ENCODE measurements at places on chromosomes 2 and 18. TPM values are rescaled to one million over a fixed set of nuclear protein-coding genes. Genes with fewer than 3 reads are reported as not detected.

The GALNT14 gene
- not detected for total RNA-seq

The PIEZO2 gene
- 5.4 TPM for total RNA-seq

The GKN2 gene
- not detected for total RNA-seq

DNA sequence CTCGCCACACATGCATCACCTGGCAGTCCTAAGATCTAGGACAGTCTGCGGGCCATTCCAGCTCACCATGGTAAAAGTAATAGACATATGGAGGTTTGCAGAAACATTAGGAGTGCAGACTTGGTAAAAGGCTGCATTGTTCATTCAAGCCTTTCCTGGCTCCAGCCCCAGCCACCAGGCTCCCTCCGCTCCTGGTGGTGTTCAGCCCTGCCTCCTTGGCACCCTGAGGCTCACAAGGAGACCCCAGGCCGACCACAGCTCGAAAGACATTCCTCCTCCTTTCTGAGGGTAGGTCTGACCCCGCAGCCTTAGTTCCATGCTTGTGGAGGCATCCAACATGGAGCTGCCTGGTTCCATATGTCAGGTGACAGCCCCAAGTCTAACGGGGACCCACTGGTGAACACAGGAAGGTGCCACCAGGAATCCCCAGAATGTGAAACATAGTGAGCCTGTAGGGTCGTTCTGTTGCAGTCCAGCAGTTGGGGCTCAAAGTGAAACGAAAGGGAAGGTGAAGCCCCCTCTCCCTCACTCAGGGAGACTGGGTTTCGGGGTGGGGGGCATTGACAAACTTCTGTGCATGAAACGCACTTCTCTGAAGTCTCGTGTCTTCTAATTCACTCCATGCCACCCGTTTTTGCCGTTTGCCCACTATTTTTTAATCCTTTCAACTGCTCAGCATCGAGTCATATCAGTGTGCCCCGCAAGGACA lies 5.0 kb upstream of the SP100 start:
- no peak for DNase-seq

GRCh38 chr2:59484673-59485072 lies 1068.8 kb downstream of the BCL11A start:
- DNase-seq = no peak

DNA sequence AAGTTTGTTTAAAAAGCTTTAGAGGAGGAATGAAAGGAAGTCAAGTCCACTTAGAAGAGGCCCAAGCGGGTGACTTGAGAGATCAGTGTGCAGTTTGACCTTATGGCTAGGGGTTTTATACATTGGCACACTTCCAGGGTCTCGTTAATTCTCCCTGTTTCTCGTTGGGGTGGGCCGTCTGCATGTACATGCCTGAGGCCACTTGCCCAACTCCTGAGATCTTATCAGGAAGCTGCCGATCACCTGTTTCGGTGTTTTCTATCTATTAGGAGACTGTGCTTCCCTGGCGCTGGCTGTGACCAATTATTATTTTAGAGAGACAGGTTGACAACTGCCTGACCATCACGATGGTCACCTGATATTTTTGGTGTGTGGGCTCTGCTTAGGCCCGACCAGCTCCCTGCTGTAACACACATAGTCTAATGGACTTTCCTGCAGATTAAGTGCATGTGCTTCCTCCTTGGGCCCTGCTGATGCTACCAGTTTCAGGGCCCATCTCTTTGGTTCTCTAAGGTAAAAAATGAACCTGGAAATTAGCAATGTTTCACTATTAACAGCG lies 31.0 kb upstream of the MSH6 start:
- no peak for DNase-seq

DNA sequence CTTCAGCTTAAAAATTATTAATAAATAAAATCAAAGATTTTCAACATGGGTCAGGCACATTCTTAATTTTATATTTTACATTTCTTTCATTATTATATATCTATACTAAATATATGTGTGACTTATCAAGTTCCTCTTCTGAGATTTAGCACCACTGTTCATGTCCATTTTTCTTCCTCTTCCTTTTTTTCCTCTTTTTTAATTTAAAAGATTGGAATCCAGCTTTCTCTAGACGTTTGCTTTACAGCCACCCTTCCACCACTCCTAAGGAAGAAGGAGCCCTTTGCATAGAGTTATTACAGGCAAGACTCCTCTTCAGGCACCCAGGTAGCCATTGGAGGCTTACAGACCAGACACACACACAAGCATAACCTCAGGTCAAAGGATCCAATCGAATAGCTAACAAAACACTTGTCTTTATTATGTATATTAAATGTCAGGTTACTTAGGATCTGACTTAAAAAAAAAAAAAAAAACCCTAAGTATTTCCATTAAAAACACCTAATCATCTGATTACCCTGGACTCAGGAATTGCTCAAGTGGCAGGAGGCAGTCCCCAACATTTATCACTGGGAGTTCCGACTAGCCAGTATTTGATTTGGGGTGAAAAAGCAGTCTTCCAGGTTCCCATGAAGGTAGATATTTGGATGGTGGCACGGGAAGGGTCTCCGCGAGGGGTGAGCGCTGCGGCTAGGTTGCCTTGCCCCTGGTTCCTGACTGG lies 2.4 kb upstream of the ZEB2 start:
- DNase-seq = no peak

Data from adrenal gland (tissue), 19 donors.